ENCODE measurements at places on chromosomes 7 and 10.

DNA sequence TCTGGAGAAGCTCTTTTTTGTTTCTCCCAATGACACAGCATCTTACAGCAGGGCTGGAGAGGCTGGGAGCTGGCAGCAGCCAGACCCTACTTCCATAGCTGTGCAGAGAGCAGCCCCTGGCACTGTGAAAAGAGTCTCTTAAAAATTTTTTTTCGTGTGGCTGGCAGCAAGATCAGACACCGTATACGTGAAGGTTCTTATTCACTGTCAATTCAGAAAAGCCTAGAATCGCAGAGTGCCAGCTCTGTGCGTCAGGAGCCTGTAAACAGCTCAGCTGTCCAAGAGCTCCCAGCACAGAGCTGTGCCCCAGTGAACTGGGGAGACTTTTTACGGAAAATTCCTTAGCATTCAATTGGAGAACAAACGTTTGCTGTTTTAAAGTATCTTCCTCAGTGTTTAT is 6.5 kb downstream of the BAG3 start:
- DNase-seq, result no peak

GRCh38 chr7:44388089-44388970 is 62.9 kb upstream of the CAMK2B start:
- DNase-seq, result no peak

GRCh38 chr10:132516771-132517725 is 20.5 kb upstream of the INPP5A start:
- DNase-seq, result peak; percentile 61

GRCh38 chr10:23067939-23068775 is 27.2 kb upstream of the MSRB2 start:
- DNase-seq, result peak; percentile 51

- no peak for DNase-seq
Measured at GRCh38 chr10:42954766-42955492, 121.9 kb upstream of the RET start.

DNA sequence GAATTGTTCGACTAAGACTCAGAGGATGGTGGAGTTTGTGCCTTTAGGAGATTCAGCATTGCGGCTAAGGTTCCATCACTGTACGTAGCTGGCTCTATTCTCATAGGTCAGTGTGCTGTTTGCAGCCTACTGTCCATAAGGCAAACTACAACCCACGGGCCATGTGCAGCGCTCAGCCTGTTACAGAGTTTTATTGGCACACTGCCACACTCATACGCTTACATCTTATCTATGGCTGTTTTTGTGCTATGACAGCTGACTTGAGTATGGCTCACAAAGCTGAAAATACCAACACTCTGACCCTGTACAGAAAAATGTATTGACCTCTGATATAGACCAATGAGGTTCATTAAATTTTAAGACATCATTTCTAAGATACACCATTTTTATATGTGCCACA is 114.5 kb downstream of the ARID5B start:
- no peak for DNase-seq

DNA sequence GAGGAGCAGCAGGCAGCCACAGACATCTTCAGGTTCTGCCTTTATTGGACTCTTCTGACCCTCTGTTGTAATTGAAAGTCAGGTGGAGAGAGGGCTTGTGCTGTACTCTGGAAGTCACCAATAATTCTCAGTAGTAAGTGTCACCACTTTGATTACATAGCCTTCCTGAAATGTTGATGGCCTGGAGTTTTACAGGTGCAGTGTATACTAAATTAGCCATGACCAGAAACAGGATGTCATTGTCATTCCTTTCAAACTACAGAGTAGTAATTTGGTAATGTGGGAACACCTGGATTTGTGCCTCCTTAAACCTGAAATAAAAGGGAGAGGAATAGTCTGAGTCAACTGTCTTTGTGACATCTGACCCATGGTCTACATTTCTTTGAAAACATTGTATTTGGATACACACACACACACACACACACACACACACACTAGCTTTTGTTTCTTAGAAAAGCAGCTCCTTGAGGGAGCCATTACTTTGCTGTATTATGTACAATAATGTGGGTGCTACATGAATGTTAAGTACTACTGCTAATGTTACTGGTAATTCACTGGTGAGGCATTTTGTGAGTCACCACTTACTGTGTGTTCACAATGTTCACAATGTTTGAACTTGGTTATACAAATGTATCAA is 19.6 kb downstream of the ARL4A start:
- peak; percentile 71 for DNase-seq

DNA sequence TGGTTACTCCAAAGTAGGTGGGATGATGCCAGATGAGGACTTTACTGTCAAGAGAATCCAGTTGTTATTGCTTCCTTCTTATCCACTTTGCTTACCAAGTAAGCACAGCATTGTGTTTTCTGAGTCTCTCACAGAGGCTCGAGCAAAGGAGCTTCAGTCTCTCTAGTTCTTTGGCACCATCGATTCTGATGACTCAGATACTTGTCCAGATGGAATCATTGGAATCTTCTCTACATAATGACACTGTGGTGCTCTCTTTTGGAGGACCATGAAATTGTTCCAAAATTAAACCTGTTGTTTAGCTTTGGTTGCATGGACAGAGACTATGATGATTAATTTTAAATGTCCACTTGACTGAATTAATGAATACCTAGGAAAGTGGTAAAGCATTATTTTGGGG is 132.6 kb downstream of the NXPH1 start:
- no peak for DNase-seq

- no peak for DNase-seq
Measured at GRCh38 chr10:49361735-49362568, 33.9 kb downstream of the DRGX start.

DNA sequence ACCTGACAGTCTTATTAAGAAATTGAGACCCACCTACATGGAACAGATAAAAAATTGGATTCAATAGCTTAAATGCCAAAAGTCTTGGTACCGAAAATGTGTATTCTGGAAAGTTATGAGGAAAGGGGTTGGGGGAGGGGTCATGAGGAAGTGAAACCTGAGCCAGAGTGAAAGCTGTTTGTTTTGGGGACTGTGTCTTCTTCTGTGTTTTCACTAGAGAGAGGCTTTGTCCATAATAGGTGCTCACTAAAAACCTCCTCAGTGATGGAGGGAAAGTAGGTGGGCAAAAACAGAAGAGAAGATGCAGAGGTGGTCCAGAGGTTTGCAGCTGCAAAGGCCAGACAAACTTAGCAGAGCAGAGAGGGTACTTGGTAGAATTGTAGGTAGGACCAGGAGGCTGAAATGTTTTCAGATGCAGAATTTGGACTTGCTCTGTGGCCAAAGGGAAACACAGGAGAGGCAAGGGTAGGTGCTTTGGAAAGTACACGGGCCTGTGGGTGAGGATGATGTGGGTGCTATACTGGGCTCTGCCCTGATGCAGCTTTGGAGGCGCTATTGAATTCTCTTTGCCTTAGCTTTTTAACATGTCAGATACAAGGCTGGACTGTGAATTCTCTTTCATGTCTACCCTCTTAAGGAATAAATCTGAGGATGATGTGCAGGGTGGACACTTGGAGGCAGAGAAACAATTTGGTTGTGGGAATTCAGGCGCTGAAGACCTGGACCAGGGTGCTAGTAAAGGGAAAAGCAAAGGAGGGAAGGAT is 254.6 kb downstream of the PTEN start:
- DNase-seq, result no peak

DNA sequence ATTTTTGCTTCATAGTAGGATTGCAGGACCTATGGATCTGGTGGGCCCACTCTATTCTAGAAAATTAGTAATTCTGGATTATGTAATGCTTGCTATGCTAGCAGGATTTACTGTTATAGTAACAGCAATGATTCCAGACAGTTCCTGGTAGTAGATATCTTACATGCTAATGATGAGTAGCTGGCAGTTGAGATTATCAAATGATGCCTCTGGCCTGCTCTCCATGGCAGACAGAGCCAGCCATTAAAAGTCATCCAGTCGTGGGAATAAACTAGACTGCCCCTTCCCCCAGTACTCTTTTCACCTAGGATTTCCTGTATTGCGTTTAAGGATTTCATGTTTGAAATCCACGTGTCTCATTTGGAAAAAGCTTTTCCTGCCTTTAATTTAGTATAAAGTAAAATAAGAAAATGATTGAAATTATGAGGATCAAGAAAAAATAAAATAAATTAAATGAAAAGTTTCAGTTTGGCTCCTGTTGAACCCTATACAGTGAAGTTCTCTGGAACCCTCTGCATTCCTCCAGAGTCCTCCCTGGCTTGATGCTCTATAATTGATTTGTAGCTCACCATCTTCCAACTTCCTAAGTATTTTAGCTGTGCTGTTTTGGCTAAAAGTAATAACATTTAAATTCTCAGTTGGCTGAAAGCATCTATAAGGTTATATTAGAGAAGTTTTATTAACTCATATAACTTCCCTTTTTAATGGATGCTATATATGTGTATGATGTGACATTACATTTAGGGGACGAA is 14.6 kb downstream of the UMAD1 start:
- no peak for DNase-seq

GRCh38 chr7:4461531-4461930 is 220.6 kb upstream of the FOXK1 start:
- DNase-seq, result no peak

DNA sequence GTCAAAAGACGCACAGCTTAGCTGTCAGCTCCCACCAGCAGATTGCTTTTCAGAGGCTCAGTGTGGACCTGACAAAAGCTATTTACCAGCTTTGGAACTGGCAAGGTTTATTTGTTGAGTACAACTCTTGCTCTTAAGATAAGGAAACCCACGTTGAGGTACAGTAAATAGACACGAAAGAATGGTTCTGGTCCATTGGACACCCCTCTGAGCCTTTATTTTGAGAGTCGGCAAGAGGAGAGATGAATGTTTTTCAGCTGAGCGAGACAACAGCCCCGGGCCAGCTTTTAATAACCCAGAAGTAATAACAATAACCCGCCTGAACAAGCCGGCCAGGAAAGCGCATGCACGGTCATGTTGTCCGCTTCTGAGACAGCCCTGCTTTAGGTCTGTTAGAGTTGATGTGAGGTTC is 49.0 kb downstream of the WNT2 start:
- peak; percentile 86 for DNase-seq

GRCh38 chr10:103820101-103821062 is 35.0 kb downstream of the SH3PXD2A start:
- DNase-seq, result no peak

DNA sequence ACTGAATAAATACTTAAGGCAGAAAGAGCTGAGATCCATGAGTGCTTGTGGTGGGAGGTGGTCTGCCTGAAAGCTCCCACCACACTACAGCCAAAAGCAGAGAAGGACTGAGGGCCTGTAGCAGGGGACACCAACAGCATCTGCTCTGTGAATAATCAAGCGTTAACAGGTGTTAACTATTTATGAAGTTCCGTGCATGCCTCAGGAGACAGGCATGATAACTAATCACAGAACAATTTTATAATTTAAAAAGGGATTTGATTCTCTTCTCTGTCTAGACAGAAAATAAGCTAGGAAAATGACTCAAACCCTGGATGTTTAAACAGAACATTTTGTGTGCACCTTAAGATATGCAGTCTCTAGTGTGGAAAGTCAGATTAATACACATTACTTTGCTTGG is 61.5 kb upstream of the GHITM start:
- DNase-seq, result no peak

GRCh38 chr7:140857048-140857447 is 67.7 kb downstream of the BRAF start:
- no peak for DNase-seq

All from mammary epithelial cell (primary cell).